ENCODE measurements at places on chromosomes 7 and 10.

DNA sequence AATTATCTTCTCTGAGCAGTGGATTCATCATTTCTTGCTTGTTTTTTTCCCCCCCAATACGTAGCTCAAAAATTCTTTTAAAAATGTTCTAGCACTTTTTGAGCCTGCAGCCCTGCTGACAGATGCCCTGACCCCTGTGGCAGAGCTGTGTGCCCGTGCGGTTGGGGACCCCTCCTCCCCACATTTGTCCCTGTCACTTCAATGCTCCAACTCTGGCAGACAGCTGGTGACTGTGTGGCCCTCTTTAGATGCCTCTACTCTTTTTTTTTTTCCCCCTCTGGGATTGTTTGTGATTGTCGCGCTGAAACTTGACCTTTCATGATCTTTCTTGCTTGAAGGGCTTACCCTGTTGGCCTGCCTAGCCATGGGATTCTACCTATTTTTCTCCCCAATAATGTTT lies 214.1 kb downstream of the TMEM178B start:
- DNase-seq, result no peak

GRCh38 chr10:6348096-6348874 lies 145.6 kb downstream of the PFKFB3 start:
- DNase-seq, result no peak

DNA sequence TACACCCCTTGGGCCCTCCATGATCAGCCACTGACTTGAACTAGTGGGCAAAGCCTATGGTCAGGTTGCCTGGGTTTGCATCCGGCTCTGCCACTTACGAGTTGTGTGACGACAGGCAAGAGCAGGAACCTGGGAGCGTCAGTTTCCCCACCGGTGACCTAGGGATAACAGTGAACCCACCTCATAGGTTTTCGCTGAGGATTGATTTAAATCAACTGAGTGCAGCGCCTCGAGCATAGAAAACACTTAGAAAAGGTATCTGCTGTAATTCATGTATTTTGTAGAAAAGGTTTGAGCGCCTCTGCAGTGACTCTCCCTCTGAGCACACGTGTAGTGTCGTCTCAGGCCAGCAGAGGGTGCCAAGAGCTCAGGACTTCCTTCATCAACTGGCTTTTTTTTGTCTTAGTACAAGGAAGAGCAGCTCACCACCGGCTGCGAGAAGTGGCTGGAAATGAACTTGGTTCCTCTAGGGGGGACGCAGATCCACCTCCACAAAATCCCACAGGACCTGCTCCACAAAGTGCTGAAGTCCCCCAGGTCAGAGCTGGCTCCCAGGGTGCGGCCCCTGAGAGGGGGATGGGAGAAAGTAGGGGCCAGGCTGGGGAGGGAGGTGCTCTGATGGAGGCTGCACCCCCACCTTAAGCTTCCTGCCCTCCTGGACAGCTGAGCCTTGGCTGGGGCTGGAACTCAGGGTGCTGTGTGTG lies 27.7 kb downstream of the BTBD16 start:
- peak; percentile 67 for DNase-seq

GRCh38 chr7:38321515-38321944 lies 48.1 kb upstream of the TARP start:
- no peak for DNase-seq

DNA sequence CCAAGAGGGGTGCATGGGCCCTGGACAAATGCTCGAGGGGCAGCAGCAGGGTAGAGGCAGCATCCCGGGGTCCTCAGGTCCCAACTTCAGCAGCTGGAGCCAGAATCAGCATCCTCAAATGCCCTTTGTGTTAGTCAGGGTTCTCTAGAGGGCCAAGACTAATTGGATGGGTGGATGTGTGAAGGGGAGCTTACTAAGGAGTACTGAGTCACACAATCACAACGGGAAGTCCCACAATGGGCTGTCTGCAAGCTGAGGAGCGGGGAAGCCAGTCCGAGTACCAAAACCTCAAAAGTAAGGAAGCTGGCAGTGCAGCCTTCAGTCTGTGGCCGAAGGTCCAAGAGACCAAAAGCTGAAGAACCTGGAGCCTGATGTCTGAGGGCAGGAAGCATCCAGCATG lies 162.9 kb upstream of the TCERG1L start:
- no peak for DNase-seq

DNA sequence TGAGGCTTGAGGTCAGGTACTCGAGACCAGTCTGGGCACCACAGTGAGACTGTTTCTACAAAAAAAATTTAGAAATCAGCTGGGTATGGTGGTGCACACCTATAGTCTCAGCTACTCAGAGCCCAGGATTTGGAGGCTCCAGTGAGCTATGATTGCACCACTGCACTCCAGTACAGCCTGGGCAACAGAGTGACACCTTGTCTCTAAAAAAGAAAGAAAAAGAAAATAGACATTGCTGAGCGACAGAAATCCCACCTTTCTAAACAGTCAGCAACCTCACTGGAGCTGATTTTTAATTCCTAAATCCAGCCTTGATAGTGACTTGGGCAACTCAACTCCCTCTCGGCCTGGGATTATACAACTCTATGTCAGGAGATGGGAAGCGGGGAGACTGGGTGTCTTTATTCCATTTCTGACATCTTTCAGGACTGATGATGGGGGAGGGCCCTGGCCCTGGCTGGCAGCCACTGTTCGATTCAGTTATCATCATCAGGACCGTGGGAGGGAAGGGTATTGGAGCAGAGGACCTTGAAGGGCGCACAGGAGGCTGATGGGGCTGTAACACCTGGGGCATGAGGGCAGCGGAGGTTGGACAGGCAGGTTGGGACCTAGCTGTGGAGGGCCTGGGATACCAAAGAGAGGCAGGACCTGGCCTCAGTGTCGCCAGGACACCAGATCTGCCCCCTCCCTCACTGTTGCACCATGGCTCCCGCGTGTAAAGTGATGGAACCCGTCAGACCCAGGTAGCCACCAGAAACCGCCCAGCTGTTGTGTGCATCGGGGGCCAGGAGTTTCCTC lies 14.7 kb downstream of the HSPB1 start:
- no peak for DNase-seq

DNA sequence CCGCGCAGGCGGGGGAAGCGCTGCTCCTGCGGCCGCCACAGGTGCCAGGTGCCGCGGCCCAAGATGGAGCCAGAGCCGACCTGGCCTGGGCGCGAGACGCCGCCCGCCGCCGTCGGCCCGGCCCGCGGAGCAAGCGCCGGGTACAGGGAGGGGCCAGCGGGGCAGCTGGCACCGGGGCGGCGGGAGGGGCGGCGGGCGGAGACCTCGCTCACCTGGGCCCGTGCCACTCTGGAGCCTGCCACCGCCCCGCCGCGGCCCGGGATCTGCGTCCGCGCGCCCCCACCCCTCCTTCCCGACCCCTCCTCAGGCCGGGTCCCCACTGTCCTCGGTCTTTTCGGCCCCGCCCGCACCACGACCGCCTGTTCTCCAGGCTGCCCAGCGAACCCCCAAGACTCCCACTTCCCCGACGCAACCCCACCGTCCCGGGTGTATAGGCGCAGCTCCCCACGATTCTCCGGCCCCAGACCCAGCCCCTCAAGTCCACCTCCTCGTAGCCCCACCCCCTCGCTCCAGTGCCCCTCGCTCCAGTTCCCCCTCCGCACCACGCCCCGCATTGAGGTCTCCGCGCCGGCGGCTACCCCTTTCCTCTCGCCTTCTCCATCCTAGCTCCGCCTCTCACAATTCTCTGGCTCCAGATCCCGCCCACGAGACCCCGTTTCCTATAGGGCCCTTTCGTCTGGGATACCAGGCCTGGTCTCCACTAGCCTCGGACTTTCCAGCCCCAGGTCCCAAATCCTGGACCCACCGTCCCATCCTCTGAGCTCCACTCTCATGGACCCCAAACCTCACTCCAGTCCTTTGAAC lies at the start of gene GPRIN2:
TSS of gene GPRIN2 (minus strand) at position 144 of the 804 bp plus-strand sequence. CDS start 5,922 bp downstream, outside the sequence.
- no peak for DNase-seq

DNA sequence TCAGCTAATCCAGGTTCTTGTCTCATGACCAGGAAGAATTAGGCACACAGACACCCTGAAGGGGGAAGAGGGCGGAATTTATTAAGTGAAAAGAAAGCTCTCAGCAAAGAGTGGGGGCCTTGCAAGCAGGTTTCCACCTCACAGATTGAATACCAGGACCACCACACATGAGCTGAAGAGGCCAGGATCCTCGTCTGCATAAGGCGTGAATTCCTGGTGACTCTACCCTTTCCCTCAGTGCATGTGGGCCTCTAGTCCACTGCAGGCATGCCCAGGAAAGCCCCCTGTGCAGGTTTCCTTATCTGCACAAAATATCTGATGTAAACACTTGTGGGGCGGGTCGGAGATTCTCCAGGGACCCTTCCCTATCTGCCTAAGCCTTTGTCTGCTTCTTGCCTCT lies 782.1 kb upstream of the LRRN3 start:
- DNase-seq, result no peak

DNA sequence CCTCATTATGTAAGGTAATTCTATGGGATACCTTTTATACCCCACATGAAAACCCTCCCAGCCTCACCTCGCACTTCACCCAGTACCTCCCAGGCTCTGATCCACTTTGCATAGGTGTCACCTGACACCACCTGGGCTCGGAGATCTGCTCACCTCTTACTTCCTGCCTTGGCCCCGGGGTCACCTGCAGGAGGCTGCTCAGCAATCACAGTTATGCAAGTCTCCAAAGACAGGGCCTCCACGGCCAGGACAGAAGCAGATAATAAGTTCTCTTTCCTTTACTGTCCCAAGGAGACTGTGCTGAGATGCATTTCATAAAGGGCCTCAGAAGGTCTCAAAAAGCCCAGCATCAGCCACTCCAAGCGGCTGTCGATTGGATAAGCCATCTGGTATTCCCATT lies 112.4 kb upstream of the PPP2R2D start:
- DNase-seq, result no peak

DNA sequence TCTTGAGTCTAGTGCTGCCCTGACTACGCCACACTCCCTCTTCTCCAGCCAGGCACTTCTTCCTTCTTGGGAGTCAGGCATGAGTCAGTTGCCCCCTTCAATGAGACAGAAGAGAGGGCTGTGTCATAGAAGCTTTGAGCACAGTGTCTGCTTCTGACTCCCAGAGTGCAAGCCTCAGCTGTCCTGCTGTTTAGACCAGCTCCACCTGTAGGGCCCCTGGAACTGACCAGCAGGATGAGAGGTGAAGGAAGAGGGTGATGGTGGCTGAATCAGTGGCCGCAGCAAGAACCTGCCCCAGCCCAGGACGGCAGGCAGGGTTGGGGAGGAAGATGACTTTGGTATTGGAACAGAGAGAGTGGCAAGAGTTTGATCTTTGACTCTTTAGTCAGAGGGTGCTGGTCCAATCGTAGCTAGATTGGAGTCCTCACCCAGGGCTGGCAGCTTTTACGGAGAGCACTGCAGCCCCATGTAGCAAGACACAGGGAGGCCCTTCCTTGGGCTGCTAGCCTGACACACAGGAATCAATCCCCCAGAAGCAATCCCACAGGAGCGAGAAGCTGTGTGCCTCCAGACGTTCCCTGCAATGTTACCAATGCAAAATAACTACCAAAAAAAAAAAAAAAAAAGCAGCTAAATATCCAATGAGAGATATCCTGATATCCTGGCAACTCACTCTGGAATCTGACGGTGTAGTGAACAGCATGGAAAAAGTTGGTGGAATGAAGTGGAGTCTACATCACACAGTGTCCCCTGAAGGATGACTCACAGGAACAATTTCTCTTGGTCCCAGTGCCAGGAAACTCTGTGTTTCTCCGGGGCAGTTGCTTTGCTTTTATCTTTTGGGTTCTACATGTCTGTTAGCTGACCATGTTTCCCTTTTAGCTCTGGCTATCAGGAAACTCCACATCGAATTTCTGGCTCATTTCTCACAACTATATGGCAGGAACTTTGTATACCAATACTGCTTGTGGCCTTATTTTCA lies 6.9 kb downstream of the C10orf62 start:
- no peak for DNase-seq

DNA sequence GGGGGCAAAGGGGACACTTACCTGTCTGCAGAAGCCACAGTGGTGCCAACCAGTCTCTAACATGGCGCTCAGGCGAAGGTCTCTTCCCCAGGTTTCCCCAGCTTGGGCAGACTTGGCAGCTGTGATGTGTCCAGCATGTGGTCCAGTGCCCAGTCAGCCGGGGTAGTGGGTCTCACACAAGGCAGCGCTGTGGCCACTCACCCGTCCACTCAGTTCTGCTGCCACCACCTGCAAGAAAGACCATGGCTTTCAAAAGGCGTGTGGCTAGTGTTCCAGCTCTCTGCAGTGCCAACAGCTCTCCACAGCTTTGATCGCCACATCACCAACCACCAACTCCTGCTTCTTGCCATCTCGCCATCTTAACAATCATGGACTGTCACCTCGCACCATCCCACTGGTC lies 259.6 kb downstream of the USP6NL start:
- DNase-seq, result no peak
